ENCODE measurements at places on chromosomes 7 and 10.

GRCh38 chr7:108156897-108157605, 26.9 kb upstream of the LAMB4 start:
- DNase-seq: no peak

DNA sequence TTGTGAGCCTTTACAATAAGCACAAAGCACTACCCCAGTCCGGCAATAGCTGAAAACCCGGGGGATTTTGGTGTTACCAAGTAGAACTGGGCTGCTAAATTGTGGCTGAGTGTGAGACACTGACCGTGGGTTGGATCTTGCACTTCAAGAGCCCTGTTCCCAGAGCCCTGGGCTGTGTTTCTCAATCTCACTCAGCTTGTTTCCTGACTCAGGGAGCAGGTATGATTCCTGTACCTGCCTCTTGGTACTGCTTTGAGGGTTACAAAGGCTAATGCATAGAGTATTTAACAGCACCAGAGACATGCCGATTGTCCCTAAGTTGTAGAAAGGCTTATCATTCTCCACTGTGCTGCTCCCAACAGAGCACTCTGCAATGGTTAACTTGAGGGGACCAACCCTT, 134.6 kb downstream of the TEX36 start:
- DNase-seq: no peak

GRCh38 chr10:4138146-4138721, 353.2 kb upstream of the KLF6 start:
- no peak for DNase-seq

GRCh38 chr10:96890580-96890979, 58.5 kb downstream of the LCOR start:
- DNase-seq: no peak

DNA sequence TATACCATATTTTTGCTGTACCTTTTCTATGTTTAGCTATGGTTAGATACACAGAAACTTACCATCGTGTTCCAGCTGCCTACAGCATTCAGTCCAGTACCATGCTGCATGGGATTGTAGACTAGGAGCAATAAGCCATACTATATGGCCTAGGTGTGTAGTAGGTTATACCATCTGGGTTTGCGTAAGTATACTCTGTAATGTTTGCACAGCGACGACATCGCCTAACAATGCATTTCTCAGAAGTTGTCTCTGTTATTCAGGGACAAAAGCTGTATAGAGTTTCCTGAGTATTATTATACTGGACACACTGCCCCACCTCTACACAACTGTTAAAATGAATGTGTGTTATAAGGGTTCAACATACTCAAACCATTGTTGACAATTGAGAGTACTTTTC, 93.8 kb upstream of the MKI67 start:
- no peak for DNase-seq

DNA sequence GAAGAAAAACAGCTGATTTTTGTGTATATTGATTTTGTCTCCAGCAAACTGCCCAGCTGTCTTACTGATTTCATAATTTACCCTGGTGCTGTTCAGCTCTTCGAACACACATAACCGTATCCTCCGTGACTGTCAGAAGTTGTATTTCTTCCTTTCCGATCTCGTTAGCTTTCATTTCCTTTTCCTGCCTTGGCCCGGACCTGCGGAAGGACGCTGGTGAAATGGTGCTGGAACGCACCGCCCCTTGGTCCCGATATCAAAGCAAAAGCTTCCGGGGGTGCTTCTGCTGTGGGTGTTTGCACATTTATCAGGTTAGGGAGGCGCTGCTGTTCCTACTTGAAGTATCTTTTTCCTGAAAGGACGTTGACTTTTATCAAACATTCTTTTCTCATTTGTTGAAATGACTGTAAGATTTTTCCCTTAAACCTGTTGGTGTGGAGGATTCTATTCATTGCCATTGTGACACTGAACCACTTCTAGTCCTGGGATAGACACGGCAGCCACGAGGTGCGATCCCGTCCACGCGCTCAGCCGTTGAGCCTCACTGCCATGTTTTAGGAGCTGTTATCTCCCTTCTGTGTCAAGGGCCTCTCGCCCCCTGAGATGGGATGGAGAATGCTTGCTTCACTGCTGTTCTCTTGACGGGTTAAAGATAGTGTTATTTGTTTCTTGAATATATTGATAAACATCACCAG, 72.6 kb downstream of the FOXL3 start:
- no peak for DNase-seq

- no peak for DNase-seq
Measured at GRCh38 chr7:33039903-33040292, 22.7 kb downstream of the NT5C3A start.

- DNase-seq: no peak
Measured at GRCh38 chr7:64877714-64878610, 25.1 kb upstream of the ZNF273 start.

DNA sequence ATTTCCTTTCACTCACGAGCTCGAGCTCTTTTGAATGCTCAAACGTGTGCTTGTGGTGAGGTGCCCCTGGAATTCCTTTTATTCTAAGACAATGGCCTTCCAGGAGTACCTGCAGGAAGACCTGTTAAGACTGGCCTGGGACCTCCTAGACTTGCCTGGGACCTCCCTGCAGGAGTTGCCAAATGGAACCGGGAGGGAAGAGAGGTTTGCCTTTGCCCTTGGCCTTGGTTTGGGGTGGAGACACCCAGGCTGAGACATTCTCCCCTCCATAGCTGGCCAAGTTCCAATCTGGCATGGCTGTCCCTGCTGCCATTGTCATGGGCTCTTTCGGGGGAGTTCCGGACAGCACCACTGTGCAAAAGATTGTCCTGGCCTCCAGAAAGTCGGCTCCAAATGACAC, 39.7 kb downstream of the DNAJB12 start:
- no peak for DNase-seq

GRCh38 chr10:103926722-103927319, 8.8 kb upstream of the STN1 start:
- no peak for DNase-seq

DNA sequence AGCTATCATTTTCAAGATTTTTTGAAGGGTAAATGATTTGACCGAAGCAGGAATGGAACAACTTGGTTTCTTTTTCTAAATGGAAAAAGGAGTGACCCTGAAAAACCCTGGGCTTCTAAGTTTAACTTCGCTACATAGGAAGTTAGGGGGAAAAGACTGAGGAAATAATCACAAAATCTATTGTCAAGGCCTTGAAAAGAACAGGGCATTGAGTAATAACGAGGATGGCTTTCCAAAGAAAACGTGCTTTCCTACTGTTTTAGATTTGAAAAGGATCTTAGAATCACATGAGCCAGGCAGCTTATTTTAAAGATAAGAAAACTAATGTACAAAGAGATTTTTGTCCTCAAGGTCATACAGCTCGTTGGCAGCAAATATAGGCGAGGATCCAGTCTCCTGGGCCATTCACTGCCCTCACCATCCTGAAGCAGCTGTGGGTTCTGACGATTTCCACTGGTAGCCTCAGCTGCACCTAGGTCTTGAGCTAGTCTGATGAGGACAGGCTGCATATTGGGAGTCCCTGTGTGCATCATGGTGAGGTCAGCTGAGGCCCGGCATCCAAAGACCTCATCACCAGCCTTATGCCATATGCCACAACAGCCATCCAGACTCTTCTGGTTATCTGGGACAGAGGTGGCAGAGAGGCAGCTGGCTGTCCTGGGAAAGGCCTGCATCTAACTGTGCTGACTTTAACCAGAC, 384.7 kb upstream of the NRP1 start:
- DNase-seq: no peak

- DNase-seq: no peak
Measured at GRCh38 chr7:116762971-116763370, 91.0 kb downstream of the MET start.
